Thymus (tissue), 14 donors: ENCODE measurements at places on chromosomes 16 and 17. TPM values are rescaled to one million over a fixed set of nuclear protein-coding genes. Genes with fewer than 3 reads are reported as not detected.

GRCh38 chr17:40452216-40452787 lies 9.1 kb downstream of the IGFBP4 start:
- no peak overlapping the region for H3K4me3 ChIP-seq
- no peaks in the 10 kb centered on the region for H3K36me3 ChIP-seq
- H3K27ac ChIP-seq = no peak overlapping the region
- H3K4me1 ChIP-seq = peaks cover 16% of the 10 kb centered on the region

DNA sequence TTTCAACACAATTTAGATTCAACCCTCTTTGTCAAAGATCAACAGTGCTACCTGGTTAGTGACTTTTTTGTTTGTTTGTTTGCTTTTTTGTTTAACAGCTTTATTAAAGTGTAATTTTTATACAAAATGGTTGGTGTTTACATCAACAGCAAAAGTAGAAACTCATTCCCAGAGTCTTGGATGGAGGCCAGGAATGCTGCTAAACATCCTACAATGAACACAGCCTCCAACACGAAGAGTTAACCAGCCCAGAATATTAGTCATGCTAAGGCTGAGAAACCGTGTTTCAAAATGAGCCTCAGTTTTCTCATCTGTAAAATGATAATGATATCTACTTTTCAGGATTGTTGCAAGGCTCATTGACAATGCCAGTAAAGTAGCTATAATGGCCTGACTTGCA lies 211.0 kb upstream of the MAF start:
- H3K36me3 ChIP-seq = no peaks in the 10 kb centered on the region
- H3K27me3 ChIP-seq = no peaks in the 10 kb centered on the region
- no peak overlapping the region for H3K4me3 ChIP-seq
- no peak for DNase-seq

- H3K36me3 ChIP-seq = no peaks in the 10 kb centered on the region
- H3K27me3 ChIP-seq = no peaks in the 10 kb centered on the region
- no peak overlapping the region for H3K4me3 ChIP-seq
- no peak for DNase-seq
- H3K27ac ChIP-seq = no peak overlapping the region
These were observed 11.8 kb downstream of the C16orf74 start for GRCh38 chr16:85738923-85739715.

DNA sequence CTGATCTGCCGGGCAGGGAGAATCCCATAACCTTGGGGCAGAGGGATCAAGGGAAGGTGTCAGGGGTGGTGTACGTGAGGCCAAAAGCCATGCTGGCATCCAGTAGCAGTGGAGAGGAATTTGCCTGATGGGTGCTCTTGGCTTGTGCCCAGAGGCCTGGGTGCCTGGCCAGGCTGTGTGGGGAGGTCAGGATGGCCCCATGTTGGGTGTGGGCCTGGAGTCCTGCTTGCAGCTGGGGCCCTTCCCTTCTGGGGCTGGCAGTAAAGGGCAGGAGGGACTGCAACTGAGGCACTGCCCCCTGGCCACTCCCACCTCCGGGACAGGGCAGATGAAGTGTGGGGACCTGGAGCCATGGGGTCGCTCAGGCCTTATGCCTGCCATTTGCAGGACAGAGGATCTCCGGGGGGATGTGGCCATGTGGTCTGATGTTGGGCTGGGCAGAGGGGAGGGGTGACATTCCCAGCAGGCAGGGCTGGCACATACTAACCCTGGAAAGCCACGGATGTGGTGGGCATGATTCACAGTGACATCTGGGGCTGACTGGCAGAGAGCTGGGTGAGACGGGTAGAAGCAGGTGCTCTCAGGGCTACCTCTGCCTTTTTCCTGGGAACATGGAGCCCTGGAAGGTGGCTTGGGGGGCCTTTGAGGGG lies 3.5 kb downstream of the FMNL1 start:
- peak overlapping the region; percentile 97 for H3K4me3 ChIP-seq
- peaks cover 87% of the 10 kb centered on the region for H3K4me1 ChIP-seq
- H3K36me3 ChIP-seq = no peaks in the 10 kb centered on the region
- no peak for DNase-seq

TNK1 gene
- 1.8 TPM for total RNA-seq
